ENCODE measurements at places on chromosomes 2 and 18.

DNA sequence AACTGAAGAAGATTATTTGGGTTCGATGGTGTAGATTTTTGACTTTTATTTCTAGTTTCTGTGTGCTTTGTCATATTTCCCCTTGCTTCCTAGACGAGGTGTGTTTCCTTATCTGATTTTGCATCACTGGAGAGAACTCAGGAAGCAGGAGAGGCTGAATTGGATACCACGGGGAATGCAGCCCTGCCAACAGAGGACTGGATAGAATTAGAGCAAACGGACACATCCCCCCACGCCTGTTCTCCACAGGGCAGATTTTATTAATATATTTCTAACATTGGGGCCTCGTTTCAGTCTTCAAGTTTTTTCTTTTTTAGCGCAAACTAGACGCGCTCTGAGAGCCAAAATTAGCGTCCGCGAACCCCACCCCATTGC is 678 bp upstream of the VAPA start:
- DNase-seq: no peak

GRCh38 chr2:81077396-81077795 is 772.8 kb upstream of the LRRTM1 start:
- DNase-seq: no peak

DNA sequence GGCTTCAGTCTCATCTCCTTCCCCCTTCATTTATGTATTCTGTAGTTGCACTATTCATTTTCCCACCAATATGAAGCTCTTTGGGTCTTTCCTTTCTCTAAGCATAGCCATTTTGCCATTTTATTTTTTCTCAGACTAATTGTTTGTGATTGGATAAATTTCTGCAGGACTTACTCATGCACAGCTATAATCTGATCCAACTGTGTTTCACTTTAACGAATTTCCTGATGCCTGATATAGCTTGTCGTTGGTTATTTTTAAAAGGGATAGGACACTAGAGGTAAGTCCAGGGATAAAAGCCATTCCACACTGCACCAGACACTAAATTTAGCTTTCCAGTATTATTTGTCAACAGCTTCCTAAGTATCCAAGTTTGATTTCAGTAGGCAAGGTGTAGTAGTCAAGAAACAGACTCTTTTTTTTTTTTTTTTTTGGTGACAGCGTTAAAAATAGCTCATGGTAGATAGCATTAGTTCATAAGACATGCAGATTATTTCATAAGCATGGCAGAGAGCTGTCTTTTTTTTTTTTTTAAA is 17.4 kb downstream of the ASB18 start:
- DNase-seq: no peak

- peak; percentile 66 for DNase-seq
Observed at GRCh38 chr2:112749755-112750559, 14.5 kb downstream of the CKAP2L start.

GRCh38 chr2:223721746-223722145 is 115.6 kb downstream of the AP1S3 start:
- DNase-seq: no peak

DNA sequence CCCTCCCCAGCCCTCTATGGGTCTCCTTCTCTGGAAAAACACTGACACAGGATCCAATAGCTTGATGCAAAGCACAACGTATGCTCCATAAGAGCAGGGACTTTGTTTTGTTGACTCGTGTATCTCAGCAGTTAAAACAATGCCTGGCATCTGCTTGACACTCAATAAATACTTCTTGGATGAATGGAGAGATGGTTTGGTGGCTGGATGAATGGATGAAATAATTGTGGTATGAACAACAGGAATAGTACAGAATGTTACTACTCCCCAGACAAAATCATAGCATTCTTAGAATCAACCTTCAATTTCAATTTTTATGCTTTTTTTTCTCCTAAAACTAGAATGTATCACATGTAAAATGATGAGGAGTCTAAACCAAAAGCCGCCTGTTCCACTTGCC is 57.4 kb downstream of the KCNE4 start:
- DNase-seq: no peak

DNA sequence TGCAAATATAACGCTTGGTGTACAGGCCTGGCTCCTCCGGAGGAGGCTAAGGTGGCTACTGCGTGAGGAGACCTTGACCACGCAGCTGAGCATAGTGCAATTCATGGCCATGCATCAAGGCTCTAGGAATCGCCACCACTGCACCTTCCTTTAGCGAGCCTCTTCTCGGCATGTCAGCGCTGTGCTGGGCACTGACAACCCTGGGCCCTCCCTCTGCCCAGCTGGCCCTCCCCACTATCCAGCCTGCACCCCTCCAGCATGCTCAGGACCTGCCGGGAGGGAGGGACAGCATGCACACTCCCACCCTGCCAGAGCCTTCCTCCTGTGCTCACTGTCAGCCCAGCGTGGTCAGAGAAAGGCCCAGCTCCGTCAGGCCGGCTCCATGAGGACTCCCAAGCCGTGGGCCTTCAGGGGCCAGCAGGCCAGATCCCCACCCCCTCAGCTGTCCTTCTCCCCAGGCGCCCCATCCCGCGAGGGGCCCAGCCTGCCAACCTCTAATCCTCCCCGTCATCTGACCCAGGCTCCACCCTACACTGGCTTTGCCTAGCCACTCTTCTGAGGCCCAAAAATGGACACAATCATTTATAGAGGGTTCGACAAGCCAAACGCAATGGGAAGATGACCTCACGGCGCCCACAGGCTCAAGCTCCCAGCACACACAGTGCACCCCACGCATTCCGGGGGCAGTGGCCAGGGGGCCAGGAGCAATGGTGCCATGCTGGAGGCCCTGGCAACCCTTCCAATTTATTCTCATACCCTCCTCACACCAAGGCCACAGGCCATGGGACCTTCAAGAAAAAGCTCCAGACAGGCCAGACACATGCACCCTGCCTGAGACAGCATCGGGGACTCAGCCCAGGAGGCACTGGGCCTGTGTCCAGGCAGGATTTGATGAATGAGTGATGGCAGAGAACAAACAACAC is 3.5 kb downstream of the BIN1 start:
- DNase-seq: no peak

- peak; percentile 60 for DNase-seq
Observed at GRCh38 chr2:43196768-43197587, 29.4 kb downstream of the ZFP36L2 start.

GRCh38 chr18:22032392-22032961 is 136.9 kb upstream of the GATA6 start:
- no peak for DNase-seq

GRCh38 chr2:219901155-219901554 is 273.7 kb downstream of the SLC4A3 start:
- no peak for DNase-seq

DNA sequence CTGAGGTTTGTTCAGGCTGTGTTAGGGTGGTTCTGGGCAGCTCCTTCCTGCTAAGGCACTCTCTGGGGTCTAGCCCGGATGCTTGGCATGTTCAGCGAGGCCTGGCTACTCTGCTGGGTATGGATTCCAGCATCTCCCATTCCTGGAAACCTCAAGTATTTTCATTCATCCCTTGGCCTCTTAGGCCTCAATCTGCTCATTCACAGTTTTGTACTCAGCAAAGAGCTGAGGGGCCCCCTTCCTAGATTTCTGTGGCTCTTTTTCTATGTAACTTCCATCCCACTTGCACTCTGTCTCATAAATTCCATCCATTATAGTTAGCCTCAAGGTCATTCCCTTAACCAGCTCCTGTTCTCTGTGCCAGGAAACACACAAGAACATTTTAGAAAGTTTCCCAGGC is 798.8 kb upstream of the HS6ST1 start:
- no peak for DNase-seq

GRCh38 chr18:57806978-57807285 is 3.8 kb upstream of the ATP8B1 start:
- DNase-seq: no peak

DNA sequence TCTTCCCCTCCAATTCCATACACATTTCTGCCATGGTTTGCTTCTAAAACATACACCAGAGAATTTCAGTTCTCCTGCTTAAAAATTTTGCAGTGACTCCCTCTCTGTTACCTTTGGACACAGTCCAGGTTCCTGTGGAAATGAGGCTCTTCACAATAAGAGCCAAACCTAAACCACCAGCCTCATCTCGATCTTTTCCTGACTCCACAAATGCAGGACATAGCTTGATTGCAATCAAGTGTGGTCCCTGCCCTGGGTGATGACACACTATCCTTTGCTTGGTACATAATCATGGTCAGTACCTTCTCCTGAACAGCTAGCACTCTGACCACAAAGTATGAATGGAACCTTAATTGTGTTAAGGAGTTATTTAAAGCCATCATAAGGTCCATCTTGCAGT is 134.9 kb upstream of the CHAC2 start:
- no peak for DNase-seq

DNA sequence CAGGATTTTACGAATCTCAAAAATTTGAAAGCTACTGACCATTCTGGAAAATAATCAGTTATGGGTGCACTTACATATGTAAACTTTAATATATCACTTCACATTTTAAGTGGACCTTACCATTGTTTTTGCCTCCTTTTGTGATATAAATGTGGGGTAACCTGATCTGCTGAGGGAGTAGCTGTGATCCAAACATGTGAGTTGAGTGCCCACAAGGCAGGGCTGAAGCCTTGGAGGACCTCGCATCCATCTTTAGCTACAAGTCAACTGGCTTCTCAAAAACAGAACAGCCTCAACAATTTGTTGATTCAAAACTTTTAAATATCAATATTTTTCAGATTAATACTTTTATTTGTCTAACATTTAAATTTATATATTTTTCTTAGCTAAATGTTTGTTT is 178.2 kb downstream of the PLCL1 start:
- no peak for DNase-seq

- no peak for DNase-seq
Observed at GRCh38 chr2:52238782-52239181, 1206.8 kb upstream of the NRXN1 start.

DNA sequence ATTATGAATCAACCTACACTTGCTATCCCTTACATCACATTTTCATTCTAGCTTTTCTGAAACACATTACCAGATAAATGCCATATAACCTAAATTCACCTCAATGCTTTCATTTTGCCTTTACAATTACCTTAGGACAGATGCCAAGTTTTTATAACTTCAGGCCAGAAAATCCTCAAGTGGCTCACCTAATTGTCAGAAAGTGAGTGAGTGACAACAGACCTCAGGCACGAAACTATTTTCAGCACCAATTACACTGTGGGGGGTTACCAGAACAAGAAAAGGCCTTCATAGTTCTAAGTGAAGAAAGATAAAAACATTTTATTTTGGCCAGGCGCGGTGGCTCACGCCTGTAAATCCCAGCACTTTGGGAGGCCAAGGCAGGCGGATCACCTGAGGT is 52.3 kb upstream of the ST8SIA5 start:
- DNase-seq: no peak

DNA sequence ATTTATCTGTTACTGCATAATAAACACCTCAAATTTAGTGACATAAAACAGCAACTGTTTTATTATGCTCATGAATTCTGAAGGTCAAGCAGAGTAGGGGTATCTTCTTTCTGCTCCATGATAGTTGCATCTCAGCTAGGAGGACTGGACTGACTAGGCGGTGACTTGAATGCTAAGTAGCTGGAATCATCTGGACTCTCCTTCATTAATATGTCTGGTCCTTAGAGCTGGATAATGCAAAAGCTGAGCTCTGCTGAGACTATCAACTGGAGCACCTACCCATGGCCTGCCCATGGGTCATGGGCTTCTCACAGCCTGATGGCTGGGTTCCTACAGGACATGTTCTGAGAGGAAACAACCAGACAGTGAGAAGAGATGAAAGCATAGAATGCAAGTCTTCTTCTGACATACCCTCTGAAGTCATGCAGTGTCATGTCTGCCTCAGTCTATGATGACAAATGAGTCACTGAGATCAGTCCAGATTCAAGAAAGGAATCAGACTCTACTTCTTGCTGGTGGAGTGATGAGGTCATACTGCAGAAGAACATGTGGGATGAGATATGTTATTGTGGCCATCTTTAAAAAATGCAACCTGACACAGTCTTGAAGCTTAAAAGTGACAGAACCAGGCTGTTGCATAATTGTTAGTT is 174.2 kb upstream of the OSR1 start:
- no peak for DNase-seq

DNA sequence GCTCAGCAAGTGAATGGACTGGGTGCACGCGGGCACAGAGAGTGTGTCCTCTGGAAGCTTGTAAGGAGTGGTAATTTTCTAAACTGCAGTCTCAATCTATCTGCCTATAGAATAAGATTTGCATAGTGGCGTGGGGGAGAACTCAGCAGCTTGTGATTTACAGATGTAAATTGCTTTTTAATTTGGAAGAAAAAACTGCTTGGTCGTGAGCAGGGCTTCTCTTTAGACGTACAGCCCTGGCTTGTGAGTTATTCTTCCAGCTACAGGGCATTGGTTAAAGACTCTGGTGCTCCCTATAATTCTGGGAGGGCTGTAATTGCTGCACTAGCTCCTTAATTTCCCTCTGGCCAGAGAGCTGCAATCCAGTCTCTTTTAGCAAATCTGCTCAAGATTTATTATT is 84.9 kb downstream of the MARCO start:
- DNase-seq: no peak

DNA sequence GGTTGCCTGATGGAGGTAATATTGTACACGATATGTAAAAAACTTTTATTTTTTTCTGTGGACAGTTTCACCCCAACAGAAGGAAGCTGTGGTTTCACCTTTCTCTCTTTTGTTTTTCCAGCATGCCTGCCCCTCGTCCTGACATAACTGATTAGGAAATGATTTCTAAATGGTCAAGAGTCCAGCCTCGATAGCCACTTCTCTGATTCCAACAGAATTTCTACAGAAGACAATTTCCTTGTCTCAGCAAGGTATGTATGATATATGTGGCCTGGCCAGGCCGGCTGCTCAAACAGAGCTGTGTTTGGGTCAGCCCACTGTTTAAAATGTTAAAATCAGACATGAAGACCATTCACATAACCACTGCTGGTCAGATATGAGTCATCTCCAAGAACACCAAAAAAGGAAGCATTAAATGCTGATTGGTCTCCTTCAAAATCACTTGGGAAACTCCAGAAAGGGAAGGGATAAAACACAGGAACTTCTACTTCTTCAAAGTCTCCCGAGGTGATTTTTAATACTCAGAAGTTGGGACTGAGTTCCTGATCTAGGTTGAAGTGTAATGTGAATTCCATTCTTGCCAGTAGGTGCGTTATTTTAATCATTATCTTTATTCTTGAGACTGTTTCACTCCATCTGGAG is 22.3 kb downstream of the ATP8B1 start:
- DNase-seq: peak; percentile 91

DNA sequence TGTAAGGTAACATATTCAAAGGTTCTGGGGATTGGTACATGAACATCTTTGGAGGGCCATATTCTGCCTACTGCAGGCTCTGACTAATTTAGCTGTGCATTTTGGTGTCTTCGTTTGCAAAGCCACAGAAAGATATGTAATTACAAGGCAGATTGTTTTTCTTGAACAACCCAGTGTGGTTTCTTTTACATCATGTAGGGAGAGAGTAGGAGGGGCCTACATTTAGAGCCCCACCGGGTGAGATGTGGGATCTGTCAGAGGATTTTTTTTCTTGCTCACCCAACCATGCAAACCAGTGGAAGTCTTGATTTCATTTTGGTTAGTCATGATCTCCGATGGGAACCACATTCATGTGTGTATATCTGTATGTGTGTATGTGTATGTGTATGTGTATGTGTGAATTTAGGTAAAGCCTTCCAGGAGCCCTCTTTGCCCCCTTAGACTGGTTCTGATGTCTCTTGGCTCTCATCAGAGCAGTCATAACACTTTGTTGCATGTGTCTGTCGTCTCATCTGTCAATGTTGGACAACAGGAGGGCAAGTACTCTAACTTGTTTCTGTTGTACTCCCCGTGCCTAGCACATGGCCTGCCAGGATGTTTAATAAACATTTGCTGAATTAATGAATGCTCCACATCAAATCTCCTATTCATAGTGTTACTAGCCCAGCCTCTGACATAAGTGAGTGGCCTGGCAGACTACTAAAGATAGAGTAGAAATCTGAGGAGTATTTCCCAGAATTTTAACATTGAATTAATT is 239.9 kb downstream of the MTX2 start:
- DNase-seq: no peak

GRCh38 chr2:207229161-207229560 is 63.4 kb upstream of the KLF7 start:
- no peak for DNase-seq

All from inflammatory macrophage treated with lipopolysaccharide for 1 hour (primary cell).